Naive thymus-derived CD8-positive, alpha-beta T cell (primary cell): ENCODE measurements at places on chromosomes 16 and 17.

- H3K27me3 ChIP-seq = no peaks in the 10 kb centered on the region
- peaks cover 48% of the 10 kb centered on the region for H3K4me1 ChIP-seq
- no peaks in the 10 kb centered on the region for H3K36me3 ChIP-seq
- DNase-seq = peak; percentile 57
- H3K4me3 ChIP-seq = peak overlapping the region; percentile 90
Measured at GRCh38 chr17:7220593-7221277, 997 bp downstream of the ACADVL start.

DNA sequence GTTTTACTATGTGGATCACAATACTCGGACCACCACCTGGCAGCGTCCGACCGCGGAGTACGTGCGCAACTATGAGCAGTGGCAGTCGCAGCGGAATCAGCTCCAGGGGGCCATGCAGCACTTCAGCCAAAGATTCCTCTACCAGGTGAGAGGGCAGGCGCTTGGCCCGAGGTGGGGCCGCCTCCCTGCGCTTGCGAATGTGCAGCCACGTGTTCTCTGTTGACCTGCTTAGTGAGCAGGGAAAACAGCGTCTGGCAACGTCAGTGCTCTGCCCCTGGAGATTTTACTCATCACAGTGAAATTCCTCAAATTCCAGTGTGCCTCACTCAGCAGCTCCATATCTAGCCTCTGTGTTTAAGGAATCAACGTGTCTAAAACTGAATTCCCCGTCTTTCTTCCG is 33.4 kb upstream of the CLEC18A start:
- no peak for DNase-seq
- H3K4me3 ChIP-seq = no peak overlapping the region
- H3K4me1 ChIP-seq = peaks cover 2% of the 10 kb centered on the region

DNA sequence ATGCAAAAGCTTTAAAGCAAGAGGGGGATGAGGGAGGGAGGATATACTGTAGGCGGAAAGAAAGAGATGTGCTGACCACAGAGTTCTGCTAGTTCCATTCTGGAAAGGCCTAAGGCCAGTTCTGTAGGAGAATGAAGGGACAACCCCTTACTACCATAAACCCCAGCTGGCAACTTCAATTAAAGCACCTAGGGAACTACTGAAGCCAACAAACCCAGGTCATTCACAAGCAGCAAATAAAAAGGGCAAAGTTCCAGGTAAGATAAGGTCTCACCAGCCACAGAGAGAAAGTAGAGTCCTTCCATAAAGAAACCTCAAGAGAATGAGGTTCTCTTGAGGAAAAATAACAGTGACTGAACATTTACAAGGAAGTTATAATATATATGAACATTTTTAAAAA is 12.8 kb downstream of the TERF2 start:
- no peaks in the 10 kb centered on the region for H3K27me3 ChIP-seq
- no peak for DNase-seq
- peaks cover 18% of the 10 kb centered on the region for H3K4me1 ChIP-seq
- no peak overlapping the region for H3K27ac ChIP-seq
- H3K4me3 ChIP-seq = no peak overlapping the region

- H3K4me3 ChIP-seq = no peak overlapping the region
- no peak overlapping the region for H3K27ac ChIP-seq
- H3K4me1 ChIP-seq = no peaks in the 10 kb centered on the region
- H3K36me3 ChIP-seq = peaks cover 3% of the 10 kb centered on the region
Measured at GRCh38 chr17:1042486-1042885, 45.6 kb downstream of the TIMM22 start.

DNA sequence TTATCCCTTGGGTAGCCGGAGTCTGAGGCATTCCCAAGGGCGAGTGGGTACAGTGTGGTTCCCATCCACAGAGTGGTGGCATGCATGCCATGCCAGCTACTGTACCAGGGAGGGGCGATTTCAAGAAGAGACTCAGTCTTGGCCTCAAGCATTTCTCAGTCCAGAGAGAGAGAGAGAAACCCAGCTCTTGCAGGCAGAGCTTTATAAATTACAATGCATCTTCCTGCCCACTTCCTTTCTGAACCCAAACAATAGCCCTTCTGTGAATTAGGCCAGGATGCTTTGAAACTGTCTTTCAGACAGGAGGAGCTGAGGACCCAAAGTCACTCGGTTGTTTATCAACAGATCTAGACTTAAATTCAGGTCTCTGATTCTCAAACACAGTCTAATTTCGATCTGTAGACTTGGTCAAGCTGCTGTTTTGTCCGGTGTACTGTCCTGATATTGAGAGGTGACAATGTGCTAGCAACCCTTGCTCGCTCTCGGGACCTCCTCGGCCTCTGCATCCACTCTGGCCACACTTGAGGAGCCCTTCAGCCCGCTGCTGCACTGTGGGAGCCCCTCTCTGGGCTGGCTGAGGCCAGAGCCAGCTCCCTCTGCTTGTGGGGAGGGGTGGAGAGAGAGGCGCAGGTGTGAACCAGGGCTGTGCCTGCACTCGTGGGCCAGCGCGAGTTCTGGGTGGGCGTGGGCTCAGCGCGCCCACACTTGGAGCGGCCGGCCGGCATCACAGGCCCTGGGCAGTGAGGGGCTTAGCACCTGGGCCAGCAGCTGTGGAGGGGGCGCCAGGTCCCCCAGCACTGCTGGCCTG is 408.0 kb downstream of the UTP18 start:
- H3K27ac ChIP-seq = no peak overlapping the region
- H3K4me1 ChIP-seq = no peaks in the 10 kb centered on the region
- peaks cover 10% of the 10 kb centered on the region for H3K27me3 ChIP-seq
- H3K36me3 ChIP-seq = no peaks in the 10 kb centered on the region
- no peak for DNase-seq

DNA sequence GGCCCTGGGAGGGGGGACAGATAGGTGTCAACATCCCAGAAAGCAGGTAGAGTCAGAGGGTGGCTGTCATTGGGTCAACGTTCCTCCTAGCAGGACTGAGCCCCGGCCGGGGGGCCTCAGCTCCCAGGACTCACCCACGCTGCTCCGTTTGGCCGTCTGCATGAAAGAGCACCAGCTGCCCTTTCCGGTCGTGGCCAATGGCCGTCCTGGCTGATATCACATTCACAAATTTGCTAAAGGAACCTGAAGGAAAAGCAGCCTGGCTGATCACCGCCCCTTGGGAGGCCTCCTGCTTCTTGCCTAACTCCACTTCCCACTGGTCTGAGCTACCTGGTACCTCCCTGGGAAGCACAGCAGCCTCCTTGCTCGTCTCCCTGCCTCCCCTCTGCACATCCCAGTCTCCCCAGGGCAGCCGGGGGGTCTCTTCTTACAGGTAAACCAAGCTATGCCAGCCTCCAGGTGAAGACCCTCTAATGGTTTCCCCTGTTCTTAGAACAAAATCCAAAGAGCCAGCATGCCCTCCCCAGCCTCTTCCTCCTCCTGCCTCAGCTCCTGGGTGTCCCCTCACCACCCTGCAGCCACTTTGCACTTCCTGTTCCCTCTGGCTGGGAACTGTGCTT is 3.4 kb downstream of the NAGPA start:
- no peaks in the 10 kb centered on the region for H3K36me3 ChIP-seq
- no peak for DNase-seq
- no peak overlapping the region for H3K27ac ChIP-seq
- no peaks in the 10 kb centered on the region for H3K27me3 ChIP-seq
- peaks cover 20% of the 10 kb centered on the region for H3K4me1 ChIP-seq
- H3K4me3 ChIP-seq = no peak overlapping the region

GRCh38 chr17:57080718-57081117 is 4.3 kb upstream of the AKAP1 start:
- no peaks in the 10 kb centered on the region for H3K27me3 ChIP-seq
- H3K4me1 ChIP-seq = peaks cover 3% of the 10 kb centered on the region
- DNase-seq = no peak

DNA sequence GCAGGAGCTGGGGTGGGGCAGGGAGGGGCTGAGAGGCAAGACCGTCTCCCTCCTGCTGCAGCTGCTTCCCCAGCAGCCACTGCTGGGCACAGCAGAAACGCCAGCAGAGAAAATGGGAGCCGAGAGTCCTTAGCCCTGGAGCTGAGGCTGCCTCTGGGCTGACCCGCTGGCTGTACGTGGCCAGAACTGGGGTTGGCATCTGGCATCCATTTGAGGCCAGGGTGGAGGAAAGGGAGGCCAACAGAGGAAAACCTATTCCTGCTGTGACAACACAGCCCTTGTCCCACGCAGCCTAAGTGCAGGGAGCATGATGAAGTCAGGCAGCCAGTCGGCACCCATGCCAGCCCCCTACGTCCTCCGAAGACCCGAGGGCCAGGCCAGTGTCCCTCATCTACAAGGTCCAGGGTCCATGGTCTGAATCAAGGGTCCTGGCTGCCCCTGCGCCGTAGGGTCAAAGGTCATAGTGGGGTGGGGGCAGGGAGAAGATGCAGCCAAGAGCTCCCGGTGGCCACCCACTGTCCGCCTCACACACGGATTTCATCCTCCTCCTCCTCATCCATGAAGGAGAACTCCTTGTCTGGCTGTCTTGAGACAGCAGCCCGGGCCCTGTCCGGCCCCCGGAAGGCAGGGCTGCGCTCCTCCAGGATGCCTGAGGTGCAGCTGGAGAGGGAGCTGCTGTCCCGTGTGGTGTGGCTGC is 23.4 kb upstream of the CPSF4L start:
- H3K27me3 ChIP-seq = peaks cover 4% of the 10 kb centered on the region
- H3K4me1 ChIP-seq = no peaks in the 10 kb centered on the region
- H3K27ac ChIP-seq = no peak overlapping the region
- no peaks in the 10 kb centered on the region for H3K36me3 ChIP-seq
- no peak overlapping the region for H3K4me3 ChIP-seq

DNA sequence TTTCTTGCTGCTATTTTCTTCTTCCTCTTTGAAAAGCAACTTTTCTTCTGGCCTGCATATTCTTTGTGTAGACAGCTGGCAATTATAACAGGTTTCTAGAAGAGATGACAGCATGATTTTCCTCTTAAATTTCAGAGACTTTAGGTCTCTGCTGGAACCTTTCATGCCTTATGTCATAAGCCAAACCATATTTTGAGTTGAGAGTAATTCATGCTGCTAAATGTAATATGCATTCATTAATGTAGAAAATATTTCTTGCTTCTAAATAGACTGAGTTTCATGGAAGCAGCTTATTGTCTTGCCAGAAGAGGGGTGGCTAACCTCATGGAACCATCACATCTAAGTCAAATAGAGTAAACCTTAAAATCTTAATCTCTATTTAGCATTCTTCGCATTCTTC is 25.9 kb upstream of the ABCA9 start:
- H3K36me3 ChIP-seq = no peaks in the 10 kb centered on the region
- H3K27ac ChIP-seq = no peak overlapping the region
- no peak overlapping the region for H3K4me3 ChIP-seq
- no peak for DNase-seq

DNA sequence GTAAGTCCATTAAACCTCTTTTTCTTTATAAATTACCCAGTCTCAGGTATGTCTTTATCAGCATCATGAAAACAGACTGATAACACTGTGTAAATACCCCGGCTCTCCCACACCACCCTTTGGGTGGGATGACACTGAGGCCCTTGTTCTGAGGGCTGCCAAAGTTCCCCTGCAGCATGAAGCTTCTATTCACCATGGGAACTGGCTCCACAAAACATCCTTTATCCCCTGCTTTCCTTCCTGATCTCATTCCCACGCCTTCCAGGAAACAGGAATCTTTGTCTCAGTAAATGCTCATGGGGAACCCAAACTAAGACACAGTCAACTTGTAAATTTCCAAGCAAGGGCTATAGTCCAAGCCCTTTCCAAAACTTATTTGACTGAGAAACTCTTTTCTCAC is 88.4 kb downstream of the ABCC12 start:
- H3K36me3 ChIP-seq = no peaks in the 10 kb centered on the region
- no peak overlapping the region for H3K4me3 ChIP-seq
- H3K27ac ChIP-seq = no peak overlapping the region

DNA sequence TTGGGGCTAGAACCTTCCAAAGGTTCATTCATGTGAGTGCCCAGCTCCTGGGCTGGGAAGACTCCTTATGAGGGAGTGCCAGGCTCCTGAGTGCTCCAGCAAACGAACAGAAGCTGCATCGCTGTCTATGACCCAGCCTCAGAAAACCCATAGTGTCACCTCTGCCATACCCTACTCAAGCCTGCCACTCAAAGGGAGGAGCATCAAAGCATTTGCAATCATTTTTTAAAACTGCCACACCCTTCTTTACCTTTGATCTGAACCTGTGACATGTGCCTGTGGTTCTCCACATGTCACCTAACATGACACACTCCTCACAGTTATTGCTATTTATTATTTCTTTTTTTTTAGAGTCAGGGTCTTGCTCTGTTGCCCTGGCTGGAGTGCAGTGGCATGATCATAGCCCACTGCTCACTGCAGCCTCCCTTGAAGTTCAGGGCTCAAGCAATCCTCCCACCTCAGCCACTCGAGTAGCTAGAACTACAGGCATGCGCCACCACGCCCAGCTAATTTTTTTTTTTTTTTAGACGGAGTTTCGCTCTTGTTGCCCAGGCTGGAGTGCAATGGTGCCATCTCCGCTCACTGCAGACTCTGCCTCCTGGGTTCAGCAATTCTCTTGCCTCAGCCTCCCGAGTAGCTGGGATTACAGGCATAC is 7.3 kb upstream of the KDM8 start:
- no peaks in the 10 kb centered on the region for H3K36me3 ChIP-seq
- no peaks in the 10 kb centered on the region for H3K27me3 ChIP-seq
- H3K4me1 ChIP-seq = peaks cover 66% of the 10 kb centered on the region
- peak; percentile 90 for DNase-seq
- peak overlapping the region; percentile 69 for H3K4me3 ChIP-seq

- H3K4me3 ChIP-seq = no peak overlapping the region
- H3K4me1 ChIP-seq = peaks cover 40% of the 10 kb centered on the region
- peak overlapping the region; percentile 47 for H3K27ac ChIP-seq
- no peaks in the 10 kb centered on the region for H3K27me3 ChIP-seq
- H3K36me3 ChIP-seq = peaks cover 5% of the 10 kb centered on the region
- DNase-seq = no peak
Measured at GRCh38 chr16:11699234-11699894, 31.1 kb downstream of the SNN start.

DNA sequence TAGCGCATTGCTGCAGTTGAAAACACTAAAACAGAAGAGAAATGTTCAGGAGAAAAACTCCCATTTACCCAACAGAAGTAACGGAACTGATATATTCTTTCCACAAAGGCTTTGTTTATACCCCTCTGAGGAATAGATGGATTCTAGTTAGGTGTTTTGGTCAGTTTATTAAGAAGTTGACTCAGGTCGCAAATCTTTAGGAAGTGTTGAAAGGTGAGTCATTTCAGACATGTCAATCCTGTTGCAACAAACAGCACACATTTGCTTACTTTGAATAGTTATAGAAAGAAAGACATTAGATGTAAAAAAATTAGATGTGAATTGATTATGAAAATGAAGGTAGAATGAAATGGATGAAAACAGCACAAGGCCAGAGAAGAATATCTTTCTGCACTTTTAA is 941.0 kb downstream of the KCNJ2 start:
- DNase-seq = no peak
- H3K27me3 ChIP-seq = no peaks in the 10 kb centered on the region
- no peak overlapping the region for H3K4me3 ChIP-seq
- no peaks in the 10 kb centered on the region for H3K4me1 ChIP-seq
- no peak overlapping the region for H3K27ac ChIP-seq

- peak overlapping the region; percentile 88 for H3K27ac ChIP-seq
- peak overlapping the region; percentile 76 for H3K4me3 ChIP-seq
- no peaks in the 10 kb centered on the region for H3K36me3 ChIP-seq
- peak; percentile 56 for DNase-seq
- peaks cover 79% of the 10 kb centered on the region for H3K4me1 ChIP-seq
- H3K27me3 ChIP-seq = no peaks in the 10 kb centered on the region
Measured at GRCh38 chr17:57440522-57441269, 184.4 kb downstream of the MSI2 start.
